NCI-H146 (cell line): ENCODE measurements at places on chromosomes 12 and 14.
A peak's percentile ranks its signal among the peaks of the same experiment; 100 is the strongest.

DNA sequence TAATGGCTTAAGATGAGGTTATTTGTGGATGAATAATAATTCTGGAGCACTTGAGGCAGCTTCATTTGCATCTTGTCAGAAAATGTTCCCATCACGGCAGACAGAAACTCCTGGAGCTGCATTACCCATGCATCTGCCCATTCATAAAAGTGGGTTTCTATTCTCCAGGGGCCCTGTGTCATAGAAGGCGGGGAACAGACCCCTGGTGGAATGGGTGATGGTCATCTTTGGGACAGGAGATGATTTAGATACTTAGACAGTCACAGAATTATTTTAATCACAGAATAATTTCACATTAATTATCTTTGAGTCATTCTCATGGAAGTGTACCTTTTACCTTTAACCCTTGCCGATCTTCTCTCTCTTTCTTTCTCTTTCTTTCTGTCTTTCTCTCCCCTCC, 980.7 kb upstream of the TMEM132C start:
- no peak for DNase-seq

DNA sequence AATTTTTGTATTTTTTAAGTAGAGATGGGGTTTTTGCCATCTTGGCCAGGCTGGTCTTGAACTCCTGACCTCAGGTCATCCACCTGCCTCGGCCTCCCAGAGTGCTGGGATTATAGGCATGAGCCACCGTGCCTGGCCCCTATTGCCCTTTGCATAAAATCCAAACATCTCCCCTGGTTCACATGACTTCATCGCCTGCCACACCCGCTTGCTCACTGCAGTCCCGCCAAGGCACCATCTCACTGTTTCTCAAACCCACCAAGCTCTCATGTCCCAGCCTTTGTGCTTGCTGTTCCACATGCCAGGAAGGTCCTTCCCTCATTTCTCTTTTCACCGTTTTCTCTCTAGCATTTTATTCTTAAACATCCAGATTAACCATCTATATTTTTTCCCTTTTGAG, 9.7 kb downstream of the RHOF start:
- DNase-seq = no peak

GRCh38 chr12:82174936-82175335, 183.3 kb downstream of the CCDC59 start:
- DNase-seq = peak; percentile 90

GRCh38 chr14:103227094-103227768, 104.0 kb downstream of the TNFAIP2 start:
- DNase-seq = no peak

DNA sequence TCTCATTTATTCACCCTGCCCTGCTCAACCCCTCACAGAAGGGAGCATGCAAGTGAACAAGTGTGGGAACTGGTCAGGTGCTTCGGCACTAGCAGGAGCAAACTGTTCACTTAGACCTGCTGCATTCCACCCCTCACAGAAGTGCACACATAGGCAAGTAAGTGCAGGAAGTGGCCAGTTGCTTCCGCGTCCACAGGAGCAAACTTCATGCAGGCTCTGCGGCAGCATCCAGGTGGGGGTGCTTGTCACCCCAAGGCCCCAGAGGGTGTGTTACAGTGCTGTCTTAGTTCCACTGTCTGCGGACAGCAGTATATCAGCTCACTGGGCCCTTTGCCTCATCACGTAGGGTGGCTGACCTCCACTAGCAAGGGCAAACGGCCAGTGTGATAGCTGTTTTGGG, 167.3 kb upstream of the AVPR1A start:
- DNase-seq = no peak

GRCh38 chr12:120144215-120144614, 27.7 kb upstream of the RAB35 start:
- DNase-seq = no peak

- no peak for DNase-seq
These were observed 130.8 kb upstream of the TRHDE start for GRCh38 chr12:72141381-72141780.

DNA sequence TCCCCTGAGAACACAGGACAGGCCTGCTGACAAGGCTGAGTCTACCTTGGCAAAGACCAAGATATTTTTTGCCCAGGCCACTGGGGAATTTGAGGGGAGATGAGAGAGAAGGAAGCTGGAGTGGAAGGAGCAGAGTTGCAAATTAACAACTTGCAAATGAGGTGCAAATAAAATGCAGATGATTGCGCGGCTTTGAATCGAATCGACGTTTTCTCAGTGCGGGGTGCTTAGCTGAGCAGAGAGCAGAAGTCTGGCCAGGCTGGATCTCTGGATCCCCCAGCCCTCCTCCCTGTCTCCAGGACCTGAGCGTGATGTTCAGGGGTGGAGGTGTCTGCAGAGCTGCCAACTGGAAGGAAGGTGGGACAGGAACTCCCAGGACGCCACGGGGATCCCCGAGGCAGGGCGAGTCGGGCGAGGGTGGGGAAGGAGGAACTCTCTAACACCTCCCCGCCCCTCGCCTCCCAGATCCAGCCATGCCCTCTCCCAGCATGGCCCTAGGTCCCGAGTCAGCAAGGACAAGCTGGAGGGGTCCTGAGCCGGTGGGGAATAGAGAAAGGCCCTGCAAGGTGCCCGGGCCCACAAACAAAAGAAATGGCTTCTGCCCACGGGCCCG, 527 bp upstream of the CARMIL3 start:
- DNase-seq = peak; percentile 62

DNA sequence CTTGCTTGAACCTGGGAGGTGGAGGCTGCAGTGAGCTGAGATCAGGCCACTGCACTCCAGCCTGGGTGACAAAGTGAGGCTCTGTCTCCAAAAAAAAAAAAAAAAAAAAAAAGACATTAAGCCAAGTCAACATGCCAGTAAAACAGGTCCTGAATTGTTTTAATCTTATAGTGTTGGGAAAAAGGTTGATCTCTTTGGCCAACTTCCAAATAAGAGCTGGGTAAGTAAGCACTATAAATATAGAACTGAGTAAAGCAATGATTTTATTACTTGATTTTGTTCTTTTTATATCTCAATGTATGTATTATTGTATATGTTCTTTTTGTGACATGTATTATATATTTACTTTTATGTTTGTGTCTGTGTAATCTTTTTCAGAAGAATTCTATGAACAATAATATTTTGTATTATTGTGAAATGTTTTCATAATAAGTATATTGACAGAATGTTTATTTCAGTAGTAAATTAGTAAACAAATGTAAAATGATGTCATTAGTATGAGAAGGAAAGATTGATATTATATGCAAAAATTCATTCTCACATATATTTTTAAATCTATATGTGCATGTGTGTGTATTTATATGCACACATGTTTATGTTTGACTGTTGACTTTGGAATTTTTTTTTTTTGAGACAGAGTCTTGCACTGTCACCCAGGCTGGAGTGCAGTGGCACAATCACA, 9.6 kb upstream of the AKAP6 start:
- no peak for DNase-seq

GRCh38 chr12:12987421-12987820, 12.6 kb downstream of the HEBP1 start:
- DNase-seq = no peak

- DNase-seq = no peak
These were observed 2.2 kb upstream of the PXN start for GRCh38 chr12:120267736-120268135.

DNA sequence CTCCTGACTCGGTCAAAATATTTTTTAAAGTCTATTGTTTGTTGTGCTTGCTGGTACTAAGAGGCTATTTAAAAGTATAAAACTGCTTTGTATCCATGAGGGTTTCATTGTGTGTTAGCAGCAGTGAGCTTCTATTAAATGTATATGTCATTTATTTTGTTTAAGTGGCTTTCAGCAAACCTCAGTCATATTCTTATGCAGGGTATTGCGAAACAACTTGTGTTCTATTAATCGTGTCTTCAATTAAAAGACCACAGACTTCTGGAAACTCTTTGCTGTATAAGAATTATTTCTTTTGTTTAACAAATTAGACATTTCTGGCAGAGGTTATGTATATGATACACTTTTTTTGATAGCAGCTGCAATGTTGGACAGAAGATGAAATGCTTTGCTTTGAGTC, 6.5 kb downstream of the IAPP start:
- DNase-seq = no peak

- no peak for DNase-seq
These were observed 260.3 kb upstream of the DIO3 start for GRCh38 chr14:101301011-101301410.

DNA sequence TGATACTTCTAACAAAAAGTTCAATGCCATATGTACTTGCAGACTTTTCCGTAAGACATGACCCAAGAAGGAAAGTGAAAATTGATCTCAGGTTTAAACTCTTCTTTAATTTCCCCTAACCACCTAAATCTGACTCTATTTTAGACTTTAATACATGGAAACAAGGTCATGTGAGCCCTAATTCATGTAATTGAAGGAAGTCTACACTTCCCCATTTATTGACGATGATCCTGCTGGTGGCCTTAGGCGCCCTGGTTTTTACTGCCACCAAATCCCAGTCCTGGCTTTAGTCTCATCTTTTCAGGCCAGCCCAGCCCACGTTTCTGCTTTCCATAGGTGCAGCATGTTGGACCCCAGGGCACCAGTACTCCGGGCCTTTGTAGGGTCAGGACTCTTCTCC, 157.9 kb downstream of the PELI2 start:
- no peak for DNase-seq

- no peak for DNase-seq
These were observed 7.4 kb downstream of the BBS10 start for GRCh38 chr12:76340680-76341435.

GRCh38 chr14:101237252-101237616, 324.1 kb upstream of the DIO3 start:
- DNase-seq = no peak

GRCh38 chr12:53062977-53063707, 13.3 kb downstream of the TNS2 start:
- DNase-seq = no peak

GRCh38 chr12:42761601-42762350, 172.2 kb upstream of the PRICKLE1 start:
- no peak for DNase-seq

DNA sequence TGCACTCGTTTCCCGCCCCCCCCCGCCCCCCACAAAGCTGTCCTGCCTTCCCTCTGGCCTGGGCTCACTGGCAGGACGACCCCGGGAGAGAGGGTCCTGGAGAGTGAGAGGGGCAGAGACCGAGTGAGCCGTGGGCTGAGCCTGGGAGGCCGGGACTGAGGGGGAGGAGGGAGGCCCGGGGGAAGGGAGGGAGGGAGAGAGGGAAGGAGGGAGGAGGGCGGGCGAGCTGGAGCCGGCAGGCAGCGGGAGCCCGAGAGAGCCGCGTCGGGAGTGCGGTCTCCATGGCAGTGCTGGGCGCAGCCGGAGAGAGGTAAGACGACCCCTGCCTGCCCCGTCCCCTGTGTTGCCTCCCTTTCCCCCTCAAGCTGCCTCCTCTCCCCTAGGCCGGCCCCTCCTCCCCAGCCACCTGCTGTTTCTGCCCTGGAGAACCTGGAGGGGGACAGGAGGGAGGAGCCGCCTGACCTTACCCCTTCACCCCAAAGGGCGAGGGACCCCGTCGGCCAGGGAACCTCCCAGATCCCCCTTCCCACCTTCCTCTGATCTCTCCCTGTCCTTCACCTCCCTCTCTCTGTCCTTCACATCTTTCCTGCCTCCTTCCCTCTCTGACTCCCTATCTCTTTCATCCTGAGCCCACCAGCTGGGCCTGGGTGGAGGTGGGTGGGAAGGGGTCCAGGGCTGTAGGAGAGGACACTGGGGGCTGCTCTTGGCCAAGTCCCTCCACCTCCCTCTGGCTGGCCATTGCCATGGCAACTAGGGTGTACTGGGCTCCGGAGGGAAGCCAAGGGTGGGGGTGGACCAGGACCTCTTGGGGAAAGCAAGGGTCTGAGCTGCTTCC, at the start of gene GPR162:
Gene GPR162 (plus strand): TSS at position 231 of the 835 bp plus-strand sequence. CDS start 2,078 bp downstream, outside the sequence.
- peak; percentile 87 for DNase-seq

DNA sequence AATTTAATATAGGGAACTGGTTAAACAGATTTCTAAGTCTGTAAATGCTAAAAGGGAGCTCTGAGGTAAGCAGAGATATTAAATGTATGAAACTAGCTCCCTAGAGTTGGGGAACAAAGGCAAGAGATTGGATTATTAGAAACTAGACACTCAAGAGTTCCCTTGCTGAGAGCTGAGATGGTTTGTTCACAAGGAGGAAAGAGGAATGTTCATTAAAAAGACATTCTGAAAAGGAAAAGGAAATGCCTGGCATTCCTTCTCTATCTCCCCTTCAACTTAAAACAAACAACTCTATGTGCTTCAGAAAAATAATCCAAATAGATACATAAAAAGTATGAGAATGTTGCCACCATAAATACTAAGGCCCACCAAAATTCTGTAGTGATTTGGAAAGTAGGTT, 73.7 kb downstream of the GALNT4 start:
- DNase-seq = no peak

DNA sequence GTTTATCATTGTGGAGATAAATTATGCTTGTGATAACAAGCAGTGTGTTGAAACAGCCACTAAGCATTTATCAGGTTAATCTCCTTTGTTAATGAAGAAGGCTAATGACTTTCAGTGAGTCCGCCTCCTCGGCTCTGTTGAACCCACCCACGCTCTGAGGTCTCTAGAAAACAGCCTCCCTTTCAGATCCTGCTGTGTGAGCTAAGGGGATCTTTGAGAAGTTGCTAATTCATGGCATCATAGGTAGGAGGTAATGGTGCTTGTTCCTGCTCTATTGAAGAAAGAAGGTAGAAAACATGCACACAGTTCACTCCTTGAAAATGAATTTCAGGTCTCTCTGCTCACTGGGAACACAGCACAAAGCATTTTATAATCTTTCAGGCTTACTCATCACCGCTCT, 483.9 kb downstream of the AACS start:
- no peak for DNase-seq

DNA sequence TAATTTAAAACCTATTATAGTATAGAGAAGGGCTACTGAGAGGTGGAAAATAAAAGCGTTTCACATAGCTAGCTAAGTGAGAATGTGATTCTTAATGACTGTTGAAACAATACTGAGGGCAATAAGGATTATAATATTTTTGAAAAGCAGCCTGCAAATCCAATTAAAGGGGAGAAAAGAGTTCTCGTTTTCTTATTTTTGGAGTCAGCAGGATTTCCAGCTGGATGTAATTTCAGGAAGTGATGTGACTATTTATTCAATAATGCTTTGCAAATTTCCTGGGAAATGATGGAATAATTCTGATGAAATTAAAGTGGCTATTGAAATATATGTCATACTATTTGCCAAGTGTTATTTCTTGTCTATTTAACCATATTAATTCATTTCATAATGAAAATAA, 279.1 kb downstream of the AEBP2 start:
- DNase-seq = no peak

- no peak for DNase-seq
These were observed 27.0 kb downstream of the SYNE3 start for GRCh38 chr14:95489214-95490137.

DNA sequence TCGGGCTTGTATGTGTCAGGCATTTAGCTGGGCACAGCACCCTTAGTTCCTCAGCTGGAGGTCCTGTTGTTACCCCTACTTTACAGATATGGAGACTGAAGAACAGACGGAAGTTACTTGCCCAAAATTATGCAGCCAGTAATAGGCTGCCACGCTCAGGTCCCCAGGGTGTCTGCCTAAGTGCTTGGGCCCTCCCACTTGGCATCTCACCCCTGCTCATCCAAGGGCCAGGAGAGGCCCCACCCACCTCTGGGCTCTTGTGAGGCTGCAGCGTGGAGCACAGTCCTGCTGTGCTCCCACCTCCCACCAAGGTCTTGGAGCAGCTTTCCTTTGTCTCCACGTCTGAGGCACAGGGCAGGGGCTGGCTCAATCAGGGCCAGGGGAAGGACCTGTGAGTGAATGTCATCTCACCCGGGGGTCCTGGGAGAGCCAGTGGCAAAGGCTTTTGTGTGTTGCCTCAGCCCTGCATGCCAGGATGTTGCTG, 64.6 kb downstream of the BEGAIN start:
- no peak for DNase-seq

- no peak for DNase-seq
These were observed 77.0 kb upstream of the PLEKHG7 start for GRCh38 chr12:92625639-92626310.

- no peak for DNase-seq
These were observed 283.1 kb downstream of the CACNA1C start for GRCh38 chr12:2335916-2336315.
